Hepatocyte (in vitro differentiated cells): ENCODE measurements at places on chromosomes 3 and 15.

DNA sequence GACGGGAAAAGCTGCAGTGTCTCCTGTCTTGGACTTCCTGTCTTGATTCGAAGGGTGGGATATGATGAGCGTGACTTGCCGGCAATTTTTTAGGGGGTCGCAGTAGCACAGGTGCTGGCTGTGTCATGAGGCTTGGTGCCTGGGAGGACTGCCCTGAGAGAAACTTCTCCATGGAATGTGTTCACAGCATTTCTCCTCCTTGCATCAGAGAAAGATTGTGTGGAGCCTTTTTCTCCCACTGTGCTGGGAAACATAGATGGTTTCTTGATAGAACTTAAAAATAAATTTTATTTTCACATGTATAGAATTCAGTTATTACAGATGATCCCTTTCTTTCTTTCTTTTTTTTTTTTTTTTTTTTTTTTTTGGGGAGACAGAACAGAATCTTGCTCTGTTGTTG, 121.4 kb downstream of the KLHL25 start:
- H3K4me1 ChIP-seq: peaks cover 2% of the 10 kb centered on the region
- no peak for DNase-seq
- H3K27ac ChIP-seq: peak overlapping the region; percentile 54

GRCh38 chr15:68372291-68372811, 59.6 kb downstream of the ITGA11 start:
- no peaks in the 10 kb centered on the region for H3K27me3 ChIP-seq
- no peaks in the 10 kb centered on the region for H3K36me3 ChIP-seq
- H3K4me3 ChIP-seq: no peak overlapping the region
- DNase-seq: no peak

GRCh38 chr3:152656972-152657355, 178.0 kb upstream of the P2RY1 start:
- H3K27ac ChIP-seq: peak overlapping the region; percentile 38
- H3K36me3 ChIP-seq: no peaks in the 10 kb centered on the region
- no peak overlapping the region for H3K4me3 ChIP-seq
- H3K4me1 ChIP-seq: peaks cover 5% of the 10 kb centered on the region
- no peaks in the 10 kb centered on the region for H3K27me3 ChIP-seq

DNA sequence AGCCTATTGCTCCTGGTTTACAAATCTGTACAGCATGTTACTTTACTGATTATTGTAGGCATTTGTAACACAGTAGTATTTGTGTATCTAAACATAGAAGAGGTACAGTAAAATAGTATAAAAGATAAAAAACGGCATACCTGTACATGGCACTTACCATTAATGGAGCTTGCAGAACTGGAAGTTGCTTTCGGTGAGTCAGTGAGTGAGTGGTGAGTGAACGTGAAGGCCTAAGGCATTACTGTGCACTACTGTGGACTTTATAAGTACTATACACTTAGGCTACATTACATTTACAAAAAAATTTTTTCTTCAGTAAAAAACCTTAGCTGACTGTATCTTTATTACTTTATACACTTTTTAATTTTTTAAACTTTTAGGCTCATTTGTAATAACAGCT, 90.9 kb downstream of the RAP2B start:
- H3K36me3 ChIP-seq: no peaks in the 10 kb centered on the region
- peaks cover 2% of the 10 kb centered on the region for H3K4me1 ChIP-seq
- no peaks in the 10 kb centered on the region for H3K27me3 ChIP-seq
- H3K4me3 ChIP-seq: no peak overlapping the region

DNA sequence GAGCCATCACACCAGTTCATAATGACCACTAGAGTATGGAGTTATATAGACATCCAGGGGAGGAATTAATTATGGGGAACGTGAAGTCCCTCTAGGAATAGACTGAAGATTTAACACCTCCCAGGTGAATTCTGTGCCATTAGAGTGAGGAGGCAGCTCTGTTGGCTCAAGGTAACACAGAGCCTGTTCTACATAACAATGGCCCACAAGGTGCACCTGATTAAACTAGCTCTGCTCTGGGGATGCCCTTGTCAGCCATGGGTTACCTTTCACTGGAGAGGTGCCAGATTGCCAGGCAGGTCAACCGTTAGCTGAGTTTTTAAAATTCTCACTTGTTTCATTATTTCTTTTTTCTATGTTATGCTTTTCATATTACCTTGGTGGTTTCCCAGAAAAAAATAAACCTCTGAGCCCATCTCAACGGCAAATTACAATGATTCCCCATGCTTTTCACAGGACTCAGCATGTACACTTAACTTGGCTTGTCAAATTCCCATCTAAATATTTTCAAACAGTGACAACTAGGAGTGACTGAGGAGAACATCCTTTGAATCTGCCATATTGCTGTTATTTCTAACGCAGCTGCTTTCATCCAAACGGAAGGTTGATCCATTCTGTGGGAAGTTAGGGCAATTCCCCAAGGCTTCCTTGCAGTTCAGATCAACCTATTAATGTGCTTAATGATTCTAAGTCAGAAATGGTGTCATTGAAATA, 512.9 kb downstream of the MCTP2 start:
- H3K36me3 ChIP-seq: no peaks in the 10 kb centered on the region
- H3K27ac ChIP-seq: no peak overlapping the region
- DNase-seq: no peak
- H3K27me3 ChIP-seq: no peaks in the 10 kb centered on the region
- H3K4me1 ChIP-seq: no peaks in the 10 kb centered on the region

DNA sequence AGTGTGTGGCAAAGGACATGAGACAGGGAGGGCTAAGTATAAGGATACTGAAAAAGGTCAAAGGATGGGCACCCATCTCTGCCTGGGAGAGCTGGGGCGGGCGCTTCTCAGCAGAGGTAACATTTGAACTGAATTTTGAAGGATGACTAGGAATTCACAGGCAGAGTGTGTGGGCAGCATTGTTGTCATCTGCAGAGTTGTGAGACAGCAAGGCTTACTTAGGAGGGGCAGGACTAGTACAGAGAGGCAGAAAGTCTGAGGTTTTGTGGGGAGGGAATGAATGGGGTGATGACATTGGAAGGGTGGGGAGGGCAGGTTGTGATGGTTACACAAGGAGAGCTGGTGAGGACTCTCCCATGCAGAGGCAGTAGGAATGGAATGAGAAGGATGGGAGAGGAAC, 84.1 kb upstream of the PRR23C start:
- no peak overlapping the region for H3K27ac ChIP-seq
- DNase-seq: no peak
- no peaks in the 10 kb centered on the region for H3K36me3 ChIP-seq
- H3K4me1 ChIP-seq: no peaks in the 10 kb centered on the region

- peaks cover 63% of the 10 kb centered on the region for H3K27me3 ChIP-seq
- H3K4me1 ChIP-seq: no peaks in the 10 kb centered on the region
- no peak for DNase-seq
These were observed 6.8 kb upstream of the SKOR1 start for GRCh38 chr15:67818464-67818863.

- H3K36me3 ChIP-seq: no peaks in the 10 kb centered on the region
- no peak overlapping the region for H3K4me3 ChIP-seq
- peaks cover 12% of the 10 kb centered on the region for H3K4me1 ChIP-seq
- H3K27ac ChIP-seq: no peak overlapping the region
- no peak for DNase-seq
- no peaks in the 10 kb centered on the region for H3K27me3 ChIP-seq
These were observed 31.0 kb downstream of the TRIM42 start for GRCh38 chr3:140708815-140709214.

DNA sequence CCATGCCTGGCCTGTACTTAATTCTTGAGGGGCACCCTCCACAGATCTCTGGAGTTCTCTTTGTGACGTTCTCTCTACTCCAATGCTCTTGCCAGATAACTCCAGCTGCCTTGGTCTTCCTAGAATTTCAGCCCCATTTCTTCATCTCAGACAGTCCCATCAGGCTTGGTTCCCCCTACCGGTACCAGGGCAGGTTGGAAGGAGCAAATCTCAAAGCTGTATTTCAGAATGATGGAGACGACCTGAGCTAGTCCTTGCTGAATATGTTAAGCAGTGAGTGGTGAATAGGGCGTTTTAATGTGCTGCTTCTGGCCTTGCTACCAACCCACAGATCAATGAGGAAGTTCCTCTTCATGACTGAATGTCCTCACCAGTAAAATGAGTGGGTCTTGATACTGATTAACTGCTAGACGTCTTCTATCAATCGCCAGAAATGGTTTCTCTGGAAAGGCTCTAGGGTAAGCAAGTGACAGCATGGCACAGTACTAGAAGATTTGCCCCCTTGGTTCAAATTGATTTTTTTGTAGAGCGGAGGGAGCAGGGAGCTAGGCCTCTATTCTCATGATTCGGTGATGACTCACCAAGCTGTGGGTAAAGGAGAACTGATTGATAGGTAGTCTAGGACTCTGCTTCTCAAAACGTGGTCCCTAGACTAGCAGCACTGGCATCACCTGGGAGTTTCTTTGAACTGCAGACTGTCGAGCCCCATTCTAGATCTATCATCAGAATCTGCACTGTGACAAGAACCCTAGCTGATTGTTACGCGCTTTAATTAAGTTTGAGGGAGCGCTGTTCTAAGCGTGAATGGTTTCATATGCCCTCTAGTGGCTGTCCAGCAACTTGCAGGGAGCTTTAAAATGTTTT, 67.8 kb downstream of the UBP1 start:
- H3K27me3 ChIP-seq: no peaks in the 10 kb centered on the region
- H3K4me1 ChIP-seq: no peaks in the 10 kb centered on the region
- no peaks in the 10 kb centered on the region for H3K36me3 ChIP-seq

DNA sequence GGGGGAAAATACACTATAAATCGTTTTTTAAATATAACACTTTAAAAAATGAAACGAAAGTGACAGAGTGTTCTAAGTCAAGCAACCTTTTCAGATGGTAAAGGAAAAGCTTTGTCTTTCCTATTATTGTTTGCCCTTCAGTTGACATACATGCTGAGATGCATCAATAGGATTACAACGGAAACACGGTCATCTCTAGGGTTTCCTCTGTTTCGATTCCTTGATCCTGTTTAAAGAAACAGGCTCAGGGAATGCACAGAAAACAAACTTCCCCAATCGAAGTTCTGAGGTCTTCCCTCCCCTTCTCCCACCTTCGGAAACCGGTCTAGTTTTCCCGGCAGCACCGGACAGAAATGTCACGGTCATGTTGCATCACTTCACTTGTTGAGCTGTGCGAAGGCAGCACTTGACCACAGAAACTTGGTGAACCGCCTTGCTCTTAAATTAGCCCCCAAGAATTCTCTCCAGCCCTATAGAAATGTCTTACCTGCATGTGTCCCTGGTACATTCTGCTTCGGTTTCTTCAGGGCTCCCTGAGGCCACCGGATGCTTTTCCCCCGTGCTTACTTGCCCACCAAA, 556 bp downstream of the PEX5L start:
- H3K36me3 ChIP-seq: no peaks in the 10 kb centered on the region
- no peak overlapping the region for H3K27ac ChIP-seq
- peaks cover 70% of the 10 kb centered on the region for H3K27me3 ChIP-seq
- H3K4me3 ChIP-seq: no peak overlapping the region
- peaks cover 3% of the 10 kb centered on the region for H3K4me1 ChIP-seq
- DNase-seq: no peak

GRCh38 chr15:79209690-79210089, 72.8 kb upstream of the ANKRD34C start:
- H3K27me3 ChIP-seq: peaks cover 52% of the 10 kb centered on the region
- no peaks in the 10 kb centered on the region for H3K4me1 ChIP-seq
- peak; percentile 14 for DNase-seq

- H3K4me1 ChIP-seq: no peaks in the 10 kb centered on the region
- H3K27me3 ChIP-seq: no peaks in the 10 kb centered on the region
- no peak for DNase-seq
- H3K4me3 ChIP-seq: no peak overlapping the region
- no peaks in the 10 kb centered on the region for H3K36me3 ChIP-seq
These were observed 17.7 kb upstream of the DNAJC19 start for GRCh38 chr3:181007262-181007661.

GRCh38 chr15:98713585-98714001, 65.3 kb downstream of the IGF1R start:
- H3K36me3 ChIP-seq: no peaks in the 10 kb centered on the region
- peaks cover 8% of the 10 kb centered on the region for H3K4me1 ChIP-seq
- no peak for DNase-seq

GRCh38 chr3:77227567-77227966, 187.7 kb downstream of the ROBO2 start:
- H3K4me3 ChIP-seq: no peak overlapping the region
- H3K27ac ChIP-seq: no peak overlapping the region
- H3K27me3 ChIP-seq: no peaks in the 10 kb centered on the region
- DNase-seq: no peak
- H3K36me3 ChIP-seq: no peaks in the 10 kb centered on the region

- no peak overlapping the region for H3K4me3 ChIP-seq
- no peaks in the 10 kb centered on the region for H3K36me3 ChIP-seq
- no peak for DNase-seq
- no peak overlapping the region for H3K27ac ChIP-seq
- peaks cover 9% of the 10 kb centered on the region for H3K4me1 ChIP-seq
These were observed 325.8 kb upstream of the CTNNB1 start for GRCh38 chr3:40873476-40873875.

- H3K27me3 ChIP-seq: peaks cover 73% of the 10 kb centered on the region
- DNase-seq: peak; percentile 67
- peak overlapping the region; percentile 36 for H3K4me3 ChIP-seq
- H3K4me1 ChIP-seq: no peaks in the 10 kb centered on the region
- H3K27ac ChIP-seq: no peak overlapping the region
These were observed 1.2 kb downstream of the CADPS start for GRCh38 chr3:62873761-62874710.

DNA sequence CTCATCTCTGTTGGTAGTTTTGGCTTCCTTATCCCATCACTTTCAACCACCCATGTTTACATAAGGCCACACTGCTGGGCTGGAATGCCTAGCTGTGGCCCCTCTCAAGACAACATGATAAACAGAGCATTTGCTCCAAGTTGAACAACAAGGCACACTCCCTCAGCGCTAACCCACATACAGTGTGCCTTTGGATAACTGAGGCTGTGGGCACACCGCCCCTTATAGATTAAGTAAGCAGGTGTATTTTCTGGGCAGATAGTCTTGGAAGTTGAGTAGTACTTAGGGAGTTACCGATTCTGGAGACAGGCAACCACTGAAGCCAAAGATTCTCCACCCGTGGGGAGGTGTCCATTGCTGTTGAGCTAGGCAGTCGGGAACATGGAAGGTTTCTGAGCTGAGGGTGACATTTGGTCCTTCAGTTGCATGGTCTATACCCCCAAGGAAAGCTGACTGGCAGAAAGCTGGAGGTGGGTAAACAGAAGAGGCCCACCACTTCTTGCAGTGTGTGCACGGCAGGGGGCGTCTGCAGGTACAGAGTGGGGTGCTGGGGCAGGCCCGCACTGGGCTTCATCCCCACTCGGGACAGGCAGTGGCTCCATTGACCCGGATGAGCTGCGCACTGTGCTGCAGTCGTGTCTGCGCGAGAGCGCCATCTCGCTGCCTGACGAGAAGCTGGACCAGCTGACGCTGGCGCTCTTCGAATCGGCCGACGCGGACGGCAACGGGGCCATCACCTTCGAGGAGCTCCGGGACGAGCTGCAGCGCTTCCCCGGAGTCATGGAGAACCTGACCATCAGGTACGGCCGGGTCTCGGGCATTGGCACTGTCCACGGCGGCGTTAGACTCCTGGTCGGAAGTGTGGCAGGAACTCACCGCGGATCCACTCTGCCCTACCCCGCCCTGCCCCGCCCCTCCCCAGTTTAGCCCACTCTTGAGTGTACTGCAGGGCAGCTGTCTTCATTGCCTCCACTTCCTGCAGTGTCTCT, 16.8 kb downstream of the NOX5 start:
- no peak overlapping the region for H3K27ac ChIP-seq
- H3K4me3 ChIP-seq: no peak overlapping the region
- DNase-seq: peak; percentile 76
- H3K27me3 ChIP-seq: no peaks in the 10 kb centered on the region
- H3K4me1 ChIP-seq: no peaks in the 10 kb centered on the region

GRCh38 chr15:52796228-52796521, 6.0 kb upstream of the ONECUT1 start:
- H3K36me3 ChIP-seq: no peaks in the 10 kb centered on the region
- H3K27me3 ChIP-seq: peaks cover 100% of the 10 kb centered on the region
- no peak for DNase-seq
- no peak overlapping the region for H3K27ac ChIP-seq
- H3K4me1 ChIP-seq: no peaks in the 10 kb centered on the region
